ENCODE measurements at places on chromosomes 11 and 22.

GRCh38 chr22:30926706-30927105 is 41.9 kb downstream of the MORC2 start:
- no peak for DNase-seq

DNA sequence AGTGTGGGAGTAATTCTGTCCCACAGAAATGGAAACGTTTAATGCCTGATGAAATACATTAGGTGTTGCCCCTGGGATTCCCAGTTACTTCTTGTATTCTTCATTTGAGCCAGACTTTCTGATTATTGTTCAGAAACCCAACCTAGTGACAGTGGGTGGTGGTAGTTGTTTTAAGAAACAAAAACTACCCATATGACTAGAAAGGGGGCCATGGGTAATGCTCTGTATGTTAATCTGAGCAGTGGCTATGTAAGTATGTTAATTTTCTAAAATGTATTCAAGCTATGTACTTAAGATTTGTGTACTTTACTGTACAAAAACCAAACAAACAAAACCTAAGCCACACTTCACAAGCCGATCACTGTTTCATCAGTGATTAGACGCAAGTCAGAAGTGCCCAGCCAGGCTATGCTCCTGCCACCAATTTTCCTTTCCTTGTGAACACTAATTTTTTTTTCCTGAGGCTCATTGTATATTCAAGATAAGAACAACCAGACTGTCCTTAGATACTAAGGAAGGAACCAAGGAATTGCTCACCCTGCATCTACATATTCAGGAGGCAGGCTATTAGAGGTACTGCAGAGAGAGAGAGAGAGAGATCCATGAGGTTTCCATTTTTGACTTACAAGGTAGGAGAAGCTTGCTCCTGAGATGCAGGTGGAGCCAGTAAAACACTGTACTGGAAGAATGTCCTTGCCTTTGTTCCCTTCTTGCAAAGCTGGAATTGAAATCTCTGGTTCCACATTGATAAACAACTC is 122.7 kb downstream of the DBX1 start:
- DNase-seq = no peak

DNA sequence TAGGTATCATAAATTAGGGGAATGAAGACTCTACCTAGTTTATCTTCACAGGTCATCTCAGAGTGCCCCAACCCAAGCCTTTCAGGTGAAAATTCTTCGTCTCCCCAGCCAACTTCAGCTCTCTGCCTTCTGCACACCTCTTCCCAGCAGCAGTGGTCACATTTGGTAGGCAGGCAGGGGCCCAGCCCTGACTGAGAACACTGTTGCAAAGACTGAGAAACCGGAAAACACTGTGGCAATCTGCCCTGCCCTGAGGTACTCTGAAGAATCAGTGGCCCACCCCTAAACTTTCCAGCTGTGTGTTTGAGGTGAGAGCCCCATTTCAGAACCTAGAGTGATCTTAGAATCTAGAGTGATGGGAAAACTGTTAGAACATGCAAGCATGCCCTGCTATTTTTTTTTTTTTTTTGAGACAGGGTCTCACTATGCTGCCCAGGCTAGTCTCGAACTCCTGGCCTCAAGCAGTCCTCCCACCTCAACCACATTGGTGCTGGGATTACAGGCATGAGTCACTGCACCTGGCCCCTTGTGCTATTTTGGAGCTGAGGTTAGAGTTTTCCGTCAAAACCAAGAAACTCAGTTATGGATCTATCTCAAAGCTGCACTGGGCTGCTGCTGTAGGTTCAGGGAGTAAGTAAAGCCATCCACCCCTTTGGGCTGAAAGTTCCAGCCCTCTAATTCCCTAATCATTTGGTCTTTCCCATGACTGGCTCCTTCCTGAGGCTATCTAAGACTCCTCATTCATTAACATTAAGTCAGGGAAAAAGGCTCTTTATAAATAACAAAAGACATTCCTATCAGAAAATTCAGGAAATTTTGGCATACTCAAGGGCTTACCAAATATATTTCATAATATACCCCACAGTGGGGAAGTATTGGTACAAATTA is 1.7 kb upstream of the LDHA start:
- no peak for DNase-seq

GRCh38 chr22:38267086-38267485 is 5.7 kb downstream of the TMEM184B start:
- DNase-seq = peak; percentile 27

- DNase-seq = no peak
These were observed 74.4 kb downstream of the PPP2R1B start for GRCh38 chr11:111691741-111692140.

DNA sequence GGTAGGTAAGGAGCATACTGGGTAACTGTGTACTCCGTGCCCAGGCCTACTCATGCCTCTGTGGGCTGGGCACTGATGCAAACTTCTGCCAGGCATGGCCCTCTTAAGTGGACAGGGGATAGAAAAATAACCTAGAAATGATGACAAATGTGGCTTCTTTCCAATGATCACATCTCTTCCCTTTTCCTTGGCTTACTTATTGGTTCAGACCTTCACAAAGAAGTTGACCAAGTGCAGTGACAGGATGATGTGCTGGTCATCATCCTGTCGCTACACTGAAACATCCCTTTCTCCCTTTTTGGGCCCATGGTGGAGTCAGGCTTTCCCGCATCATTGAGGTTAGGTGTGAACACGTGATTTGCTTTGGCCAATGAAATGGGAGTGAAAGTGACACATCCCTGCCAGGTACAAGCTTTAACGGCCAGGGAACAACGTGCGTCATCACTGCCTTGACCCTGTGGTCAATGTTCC is 31.8 kb upstream of the APOBEC3A start:
- no peak for DNase-seq

DNA sequence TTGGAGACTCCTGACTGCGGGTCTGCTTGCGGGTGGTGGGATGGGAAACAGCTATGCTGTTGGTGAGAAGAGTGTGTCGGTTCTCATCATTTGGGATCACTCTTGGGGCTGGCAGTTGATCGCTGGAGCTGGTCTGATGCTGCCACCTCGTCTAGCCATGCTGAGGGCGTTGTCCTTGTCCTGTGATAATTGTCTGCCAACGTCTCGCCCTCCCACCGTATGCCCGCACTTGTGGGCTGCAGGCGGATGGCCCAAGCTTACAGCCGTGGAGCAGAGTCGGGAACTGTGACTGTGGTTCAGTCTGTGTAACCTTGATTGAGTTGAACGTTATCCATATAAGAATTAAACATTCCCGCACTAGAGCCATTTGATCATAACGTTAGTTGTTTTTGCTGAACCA is 204.4 kb downstream of the TBC1D22A start:
- no peak for DNase-seq

DNA sequence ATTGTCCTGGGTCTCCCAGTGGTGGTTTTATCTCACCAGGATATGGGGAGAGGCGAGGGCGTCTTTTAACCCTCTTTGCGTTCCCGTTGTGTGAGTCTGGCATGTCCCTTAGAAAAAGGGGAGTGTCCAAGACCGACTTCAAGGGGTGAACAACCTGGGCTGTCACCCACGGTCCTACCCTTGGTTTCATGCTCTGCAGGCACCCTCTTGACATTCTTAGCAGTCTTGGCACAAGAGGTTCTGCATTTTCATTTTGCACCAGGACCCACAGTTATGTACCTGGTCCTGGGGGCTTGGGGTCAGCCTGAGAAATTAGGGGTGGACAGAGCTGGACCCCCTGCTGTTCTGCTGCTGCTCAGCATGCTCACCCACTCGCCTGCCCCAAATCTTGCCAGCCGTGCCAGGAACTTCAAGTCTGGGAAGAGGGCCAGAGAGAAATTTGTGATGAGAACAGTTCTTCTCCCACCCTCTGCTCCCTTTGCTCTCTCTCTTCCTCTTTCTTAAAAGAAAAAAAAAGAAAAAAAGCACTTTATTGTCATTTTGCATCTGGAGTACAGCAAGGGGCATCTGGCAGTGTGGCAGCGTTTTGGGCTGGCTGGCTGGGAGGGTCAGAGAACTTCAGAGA is 471.2 kb downstream of the MIAT start:
- DNase-seq = no peak

GRCh38 chr11:8011981-8012444 is 24.9 kb downstream of the EIF3F start:
- no peak for DNase-seq

GRCh38 chr22:17587629-17588028 is 24.3 kb downstream of the SLC25A18 start:
- DNase-seq = no peak

- no peak for DNase-seq
These were observed 125.4 kb upstream of the ARHGAP20 start for GRCh38 chr11:110837603-110838002.

GRCh38 chr22:27099946-27100722 is 442.7 kb downstream of the MIAT start:
- DNase-seq = no peak

- no peak for DNase-seq
These were observed 832.5 kb downstream of the TBC1D22A start for GRCh38 chr22:47594836-47595521.

GRCh38 chr11:104256525-104256924 is 92.6 kb upstream of the PDGFD start:
- DNase-seq = no peak

DNA sequence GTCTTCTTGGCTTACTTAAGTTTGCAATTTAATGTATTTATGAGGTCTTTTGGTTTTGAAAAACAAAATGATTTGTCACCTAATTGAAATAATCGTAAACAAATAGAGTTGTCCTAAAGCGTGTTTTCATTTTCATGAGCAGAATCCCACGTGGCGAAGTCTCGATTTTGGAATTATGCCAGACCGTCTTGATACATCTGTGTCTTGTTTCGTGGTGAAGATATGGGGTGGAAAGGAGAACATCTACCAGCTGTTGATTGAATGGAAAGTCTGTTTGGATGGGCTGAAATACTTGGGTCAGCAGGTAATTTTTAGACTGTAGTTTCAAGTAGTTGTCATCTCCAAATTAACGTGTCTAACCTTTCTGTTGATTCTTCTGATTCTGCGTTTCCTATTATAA is 64.7 kb downstream of the UVRAG start:
- DNase-seq = no peak

- no peak for DNase-seq
These were observed 5.9 kb upstream of the RNH1 start for GRCh38 chr11:512761-513595.

GRCh38 chr22:20203142-20203551 is 52.3 kb upstream of the CCDC188 start:
- DNase-seq = no peak

GRCh38 chr11:55956521-55956920 is 13.2 kb downstream of the OR10AG1 start:
- DNase-seq = no peak

DNA sequence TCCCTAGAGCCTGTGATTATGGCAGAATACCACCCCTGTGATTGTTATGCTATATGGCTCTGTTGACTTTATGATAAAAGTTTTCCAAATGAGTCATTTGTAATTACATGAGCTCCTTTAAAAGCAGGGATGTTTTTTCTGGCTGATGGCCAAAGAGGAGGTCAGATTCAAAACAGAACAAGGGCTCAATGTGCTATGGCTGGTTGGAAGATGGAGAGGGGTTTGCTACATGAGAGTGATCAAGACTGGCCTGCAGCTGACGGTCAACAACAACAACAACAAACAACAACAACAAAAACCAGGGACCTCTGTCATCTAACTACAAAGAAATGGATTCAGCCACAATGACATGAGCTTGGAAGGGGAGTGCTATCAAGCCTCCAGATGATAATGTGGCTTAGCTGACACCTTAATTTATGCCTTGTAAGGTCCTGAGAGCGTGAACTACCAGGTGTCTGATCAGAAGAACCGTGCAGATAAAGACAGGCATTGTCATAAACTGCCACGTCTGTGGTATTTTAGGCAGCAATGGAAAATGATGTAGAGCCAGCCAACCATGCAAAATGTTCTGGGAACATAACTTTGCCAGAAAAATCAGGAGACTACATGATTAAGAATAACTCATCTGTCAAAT is 47.2 kb downstream of the PIWIL3 start:
- DNase-seq = no peak

DNA sequence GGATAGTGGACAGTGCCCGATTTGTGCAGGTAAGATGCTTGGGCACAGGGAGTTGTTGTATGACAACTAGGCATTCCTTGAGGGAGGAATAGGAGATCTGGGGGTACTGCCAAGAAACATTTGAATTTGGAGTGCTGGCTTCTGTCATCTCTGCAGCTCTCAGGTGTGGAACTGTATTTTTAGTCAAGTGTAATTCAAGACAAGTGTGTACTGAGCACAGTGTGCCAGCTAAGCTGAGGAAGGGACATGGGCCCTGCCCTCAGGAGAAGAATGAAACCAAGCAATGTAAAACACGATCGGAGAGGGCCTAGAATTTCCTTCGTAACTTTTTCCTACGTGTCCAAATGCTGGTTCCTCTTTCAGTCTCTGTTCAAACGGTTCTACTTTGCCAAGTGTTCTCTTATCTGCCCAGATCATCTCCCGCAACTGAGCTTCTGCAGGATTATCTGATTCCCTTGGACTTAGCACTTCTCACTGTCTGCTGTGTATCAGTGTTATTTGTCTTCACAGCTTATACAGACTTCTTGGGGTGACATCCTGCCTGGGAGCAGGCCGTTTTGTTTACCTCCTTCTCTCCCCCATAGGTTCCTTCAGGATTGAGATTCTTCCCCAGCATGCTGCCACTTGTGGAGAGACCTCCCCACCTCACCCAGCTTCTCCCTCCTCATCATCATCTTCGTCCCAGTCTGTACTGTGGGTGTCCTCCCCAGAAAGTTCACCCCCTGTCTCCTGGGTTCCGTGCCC is 27.6 kb downstream of the ART5 start:
- no peak for DNase-seq

DNA sequence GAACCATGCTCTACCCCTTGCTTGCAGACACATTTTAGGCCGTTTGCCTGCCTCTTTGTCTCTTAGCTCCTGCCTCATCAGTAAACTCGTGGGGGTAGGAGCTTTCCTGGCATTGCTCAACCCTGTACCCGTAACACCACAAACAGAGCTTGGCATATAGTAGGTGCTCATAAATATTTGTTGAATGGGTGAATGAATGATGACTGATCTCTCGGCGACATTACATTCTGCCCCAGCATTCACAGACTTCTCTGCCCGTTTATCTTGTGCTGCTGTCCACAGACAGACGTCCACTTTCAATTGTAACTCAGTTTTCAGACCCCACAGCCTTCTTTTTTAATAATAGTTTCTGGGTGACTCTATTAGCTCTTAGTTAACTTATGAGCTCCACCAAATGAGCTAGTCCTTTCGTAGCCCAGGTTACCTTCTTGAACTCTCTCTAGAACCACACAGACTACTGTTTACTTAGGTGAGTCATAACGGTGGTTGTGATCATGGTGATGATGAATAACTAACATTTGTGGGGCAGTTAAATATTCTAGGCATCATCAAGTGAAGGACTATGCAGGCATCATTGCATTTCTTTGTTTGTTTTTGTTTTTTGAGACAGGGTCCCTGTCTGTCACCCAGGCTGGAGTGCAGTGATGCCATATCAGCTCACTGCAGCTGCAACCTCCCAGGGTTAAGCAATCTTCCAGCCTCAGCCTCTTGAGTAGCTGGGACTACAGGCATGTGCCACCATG is 188.4 kb downstream of the ADAMTS15 start:
- DNase-seq = no peak

- no peak for DNase-seq
These were observed 8.4 kb downstream of the DAGLA start for GRCh38 chr11:61688365-61689163.

DNA sequence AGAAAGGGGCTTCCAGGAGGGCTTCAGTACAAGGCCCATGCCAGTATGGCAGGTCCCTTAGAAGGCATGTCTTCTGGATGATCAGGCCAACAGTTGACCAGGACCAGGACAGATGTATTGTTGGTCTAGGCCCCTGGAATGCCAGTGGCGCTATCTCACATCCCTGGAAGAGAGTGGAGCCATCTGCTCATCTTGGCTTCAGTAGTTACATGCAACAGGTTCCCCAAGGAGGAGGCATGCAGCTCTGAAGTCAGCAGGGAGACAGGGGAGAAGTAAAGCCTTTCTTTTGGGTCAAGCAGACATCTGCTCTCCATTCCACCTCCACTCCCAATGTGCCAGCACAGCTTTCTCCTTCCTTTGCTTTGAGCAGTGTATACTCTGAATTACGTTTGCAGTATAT is 244.1 kb downstream of the KIRREL3 start:
- DNase-seq = no peak
